ENCODE measurements at places on chromosomes 12 and 14.
A peak's percentile ranks its signal among the peaks of the same experiment; 100 is the strongest.

DNA sequence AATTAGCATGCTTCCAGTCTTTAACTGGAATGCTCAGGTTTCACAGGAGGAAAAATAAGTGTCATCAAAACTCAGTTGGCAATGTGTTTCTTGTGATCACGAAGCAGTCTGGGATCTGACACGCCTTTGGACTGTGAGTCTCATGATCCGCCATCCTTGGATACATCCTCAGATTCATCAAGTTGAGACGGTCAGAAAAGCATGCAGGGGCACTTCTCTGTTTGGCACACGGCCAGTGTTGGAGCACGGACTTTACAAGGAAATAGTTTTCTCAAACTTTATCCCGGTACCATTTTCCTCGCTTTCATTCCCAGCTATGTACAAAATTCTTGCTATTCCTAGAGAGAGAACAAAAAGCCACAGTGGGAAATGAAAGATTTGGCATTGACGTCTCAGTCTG lies 88.4 kb upstream of the PARP11 start:
- no peak for DNase-seq

DNA sequence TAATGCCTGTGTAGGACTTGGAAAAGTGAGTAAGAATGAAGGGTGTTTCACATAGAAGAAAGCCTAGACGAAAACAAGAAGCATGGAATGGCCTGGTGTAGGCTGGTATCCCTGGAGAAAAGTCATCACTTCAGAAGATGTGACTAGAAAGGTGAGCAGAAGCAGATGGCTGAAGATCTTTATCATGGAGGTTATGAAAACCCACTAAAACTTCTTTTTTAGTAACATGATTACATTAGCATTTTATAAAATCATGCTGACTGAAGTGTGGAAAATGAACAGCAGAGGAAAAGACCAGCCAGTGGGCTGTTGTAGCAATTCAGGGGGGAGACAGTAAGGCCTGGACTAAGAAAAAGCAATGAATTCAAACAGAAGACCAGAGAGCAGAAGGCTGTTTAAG lies 114.5 kb upstream of the G2E3 start:
- DNase-seq, result no peak

- DNase-seq, result peak; percentile 65
Observed at GRCh38 chr12:94704452-94705306, 54.3 kb upstream of the TMCC3 start.

- DNase-seq, result peak; percentile 41
Observed at GRCh38 chr14:50060871-50061663, 55.3 kb downstream of the VCPKMT start.

DNA sequence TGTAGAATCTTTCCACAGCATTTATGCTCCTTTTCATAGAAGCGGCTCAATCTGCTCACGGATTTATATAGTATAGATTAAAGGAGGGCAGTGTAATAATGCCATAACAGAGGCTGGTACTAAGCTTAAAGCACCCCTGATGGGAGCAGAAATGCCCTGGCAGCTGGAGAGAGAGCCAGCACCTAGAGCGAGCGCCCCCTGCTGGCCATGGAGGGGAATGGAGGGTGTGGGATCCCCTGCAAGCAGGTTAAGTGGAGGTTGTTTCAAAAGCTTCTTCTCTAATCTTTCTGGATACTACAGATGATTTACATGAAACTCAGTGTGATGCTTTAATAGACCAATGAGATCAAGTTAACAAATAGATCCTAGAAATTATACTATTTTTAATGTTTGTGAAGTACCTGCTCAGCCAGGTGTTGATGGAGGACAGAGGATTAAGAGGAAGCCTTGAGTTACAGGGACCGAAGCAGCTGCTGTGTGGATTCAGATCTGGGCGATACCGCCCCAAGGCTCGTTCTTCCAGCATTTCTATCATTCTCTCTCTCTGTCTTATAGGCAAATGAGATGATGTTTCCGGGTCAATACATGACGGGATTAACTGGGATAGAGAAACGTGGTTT lies 1519.3 kb upstream of the TMEM132C start:
- peak; percentile 33 for DNase-seq
